Epithelial cell of proximal tubule (primary cell): ENCODE measurements at places on chromosomes 7 and 10.

GRCh38 chr7:18706670-18707069 is 211.1 kb downstream of the HDAC9 start:
- no peak for DNase-seq

DNA sequence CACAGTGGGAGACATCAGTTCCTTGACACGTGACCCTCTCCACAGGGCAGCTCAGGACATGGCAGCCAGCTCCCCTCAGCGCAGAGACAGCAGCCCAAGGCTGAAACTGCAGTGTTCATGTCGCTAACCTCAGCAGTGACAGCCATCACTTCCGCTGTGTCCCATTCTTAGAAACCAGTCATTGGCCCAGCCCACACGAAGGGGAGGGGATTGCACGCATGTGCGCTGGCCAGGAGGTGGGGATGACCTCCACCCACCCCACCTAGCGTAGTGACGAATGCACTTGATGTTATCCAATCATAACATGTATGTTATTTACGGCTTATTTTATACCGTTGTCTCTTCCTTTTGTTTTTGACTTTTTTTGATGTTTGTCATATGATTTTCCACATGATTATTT is 36.9 kb upstream of the EGFR start:
- no peak for DNase-seq

GRCh38 chr7:100604028-100604975 is 2.1 kb downstream of the PCOLCE start:
- DNase-seq: no peak

DNA sequence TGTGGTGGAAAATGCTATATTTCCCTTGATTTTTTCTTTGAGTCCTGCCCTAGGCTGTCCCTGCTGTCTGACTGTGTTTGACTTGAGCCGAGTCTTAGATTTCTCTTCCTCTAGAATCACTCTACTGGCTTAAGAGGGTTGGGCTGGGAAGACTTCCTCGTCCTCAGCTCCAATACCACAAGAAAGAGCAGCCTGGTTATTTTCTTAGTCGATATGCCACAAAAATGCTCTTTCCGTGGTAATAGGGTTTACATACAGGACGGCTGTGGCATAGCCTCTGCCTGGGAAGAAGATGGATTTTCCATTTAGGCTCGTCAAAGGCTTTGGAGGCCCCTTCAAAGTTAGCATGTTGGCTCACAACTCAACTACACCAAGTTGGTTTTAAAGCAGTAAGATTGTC is 212.0 kb upstream of the IGFBP3 start:
- no peak for DNase-seq

DNA sequence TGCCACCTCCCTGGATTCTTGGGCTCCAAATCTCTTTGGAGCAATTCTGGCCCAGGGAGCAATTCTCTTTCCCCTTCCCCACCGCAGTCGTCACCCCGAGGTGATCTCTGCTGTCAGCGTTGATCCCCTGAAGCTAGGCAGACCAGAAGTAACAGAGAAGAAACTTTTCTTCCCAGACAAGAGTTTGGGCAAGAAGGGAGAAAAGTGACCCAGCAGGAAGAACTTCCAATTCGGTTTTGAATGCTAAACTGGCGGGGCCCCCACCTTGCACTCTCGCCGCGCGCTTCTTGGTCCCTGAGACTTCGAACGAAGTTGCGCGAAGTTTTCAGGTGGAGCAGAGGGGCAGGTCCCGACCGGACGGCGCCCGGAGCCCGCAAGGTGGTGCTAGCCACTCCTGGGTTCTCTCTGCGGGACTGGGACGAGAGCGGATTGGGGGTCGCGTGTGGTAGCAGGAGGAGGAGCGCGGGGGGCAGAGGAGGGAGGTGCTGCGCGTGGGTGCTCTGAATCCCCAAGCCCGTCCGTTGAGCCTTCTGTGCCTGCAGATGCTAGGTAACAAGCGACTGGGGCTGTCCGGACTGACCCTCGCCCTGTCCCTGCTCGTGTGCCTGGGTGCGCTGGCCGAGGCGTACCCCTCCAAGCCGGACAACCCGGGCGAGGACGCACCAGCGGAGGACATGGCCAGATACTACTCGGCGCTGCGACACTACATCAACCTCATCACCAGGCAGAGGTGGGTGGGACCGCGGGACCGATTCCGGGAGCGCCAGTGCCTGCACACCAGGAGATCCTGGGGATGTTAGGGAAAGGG is 913 bp downstream of the NPY start:
- DNase-seq: no peak

GRCh38 chr10:127892743-127893142 is at the start of gene CLRN3:
Gene CLRN3 (minus strand): TSS chr10:127892941. CDS start chr10:127892784, 157 bp downstream.
- no peak for DNase-seq

- DNase-seq: no peak
These were observed 4.1 kb downstream of the SH3PXD2A start for GRCh38 chr10:103851261-103851660.
